ENCODE measurements at places on chromosomes 16 and 17. TPM values are rescaled to one million over a fixed set of nuclear protein-coding genes. Genes with fewer than 3 reads are reported as not detected.

NPIPB9 gene
- total RNA-seq, result 3.4 TPM

SYCE1L gene
- 0.79 TPM for total RNA-seq

DNA sequence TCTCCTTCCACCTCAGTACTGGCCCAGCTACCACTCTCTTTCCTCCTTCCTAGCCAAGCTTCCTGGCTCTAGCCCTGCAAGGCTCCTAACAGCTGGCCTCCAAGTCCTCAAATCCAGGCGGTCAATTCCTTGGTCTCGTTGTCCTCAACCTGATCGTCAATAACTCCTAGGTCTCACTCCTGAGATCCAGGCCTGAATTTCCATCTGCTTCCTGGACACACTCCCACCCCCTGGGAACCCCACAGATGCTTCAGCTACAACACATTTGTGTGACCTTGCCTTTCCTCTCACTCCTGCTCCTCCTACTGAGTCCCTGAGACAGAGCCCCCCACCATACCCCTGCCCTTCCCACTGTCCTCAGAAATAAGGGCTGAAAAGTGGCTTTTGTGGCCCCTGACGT is 2.3 kb downstream of the ENKD1 start:
- DNase-seq, result no peak

GRCh38 chr16:55873122-55873521 is 2.1 kb downstream of the CES5A start:
- no peak for DNase-seq

- DNase-seq, result no peak
Observed at GRCh38 chr17:27224526-27225315, 69.2 kb upstream of the WSB1 start.

Measured in spinal cord (tissue), 10 donors.